Sigmoid colon (tissue), 7 donors: ENCODE measurements at places on chromosomes 2 and 18. TPM values are rescaled to one million over a fixed set of nuclear protein-coding genes. Genes with fewer than 3 reads are reported as not detected.

GKN1 gene
- not detected for total RNA-seq

DNA sequence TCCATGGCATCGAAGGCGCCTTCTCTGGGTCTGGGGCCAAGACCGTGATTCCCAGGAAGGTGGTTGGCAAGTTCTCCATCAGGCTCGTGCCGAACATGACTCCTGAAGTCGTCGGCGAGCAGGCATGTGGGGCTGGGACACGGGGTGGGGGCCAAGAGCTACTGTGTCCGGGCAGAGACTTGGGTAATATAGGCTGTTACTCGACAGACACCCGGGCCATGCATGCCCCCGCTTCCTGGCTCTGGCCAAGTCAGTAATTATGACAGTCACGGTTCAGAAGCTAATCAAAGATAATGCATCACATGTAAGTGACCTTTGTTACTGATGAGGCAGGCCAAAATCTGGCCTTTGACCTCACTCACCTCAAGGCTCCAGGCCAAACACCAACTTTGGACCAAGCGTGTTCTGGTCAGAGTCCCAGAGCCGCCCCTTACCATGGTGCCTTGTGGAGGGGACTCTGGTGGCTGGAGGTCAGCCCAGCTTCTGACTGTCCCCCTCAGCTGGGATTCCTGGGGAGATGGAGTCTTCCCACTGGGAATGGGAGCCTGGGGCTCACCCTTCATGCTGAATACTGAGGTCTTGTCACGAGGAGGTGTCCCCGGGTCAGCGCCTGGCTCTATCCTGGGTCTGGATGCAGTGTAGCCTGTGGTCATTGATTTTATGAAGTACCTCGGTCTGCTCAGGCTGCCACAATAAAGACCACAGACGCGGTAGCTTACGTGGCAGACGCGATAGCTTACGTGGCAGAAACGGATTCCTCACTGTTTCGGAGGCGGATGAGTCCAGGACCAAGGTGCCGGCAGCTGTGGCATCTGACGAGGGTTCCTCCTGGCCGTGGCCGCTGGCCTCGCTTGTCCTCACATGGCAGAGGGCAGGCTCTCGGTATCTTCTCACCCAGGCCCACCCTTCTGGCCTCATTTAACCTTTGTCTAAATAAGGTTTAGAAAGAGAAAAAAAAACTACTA, 17.7 kb upstream of the CNDP1 start:
- peaks cover 71% of the 10 kb centered on the region for H3K36me3 ChIP-seq
- H3K27me3 ChIP-seq = no peaks in the 10 kb centered on the region
- no peak overlapping the region for H3K4me3 ChIP-seq
- no peak overlapping the region for H3K27ac ChIP-seq
- DNase-seq = no peak

DNA sequence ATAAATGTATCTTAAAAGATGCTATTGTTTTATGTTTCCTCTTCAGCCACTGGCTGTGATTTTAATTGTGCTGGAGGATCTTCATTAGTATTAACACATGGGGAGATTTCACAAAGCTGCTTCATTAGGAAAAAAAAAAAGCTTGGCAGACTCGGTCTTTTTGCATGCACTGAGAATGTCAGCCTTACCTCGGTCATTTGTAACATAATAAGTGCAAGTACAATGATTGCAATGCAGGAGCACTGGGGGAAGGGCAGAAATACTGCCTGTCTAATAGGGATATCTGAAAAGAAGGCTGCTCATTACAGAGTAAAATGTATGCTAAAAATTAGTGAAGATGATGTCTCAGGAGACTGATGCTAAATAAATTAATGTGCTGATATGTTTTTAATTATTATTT, 1.3 kb upstream of the BAZ2B start:
- no peak for DNase-seq
- peaks cover 18% of the 10 kb centered on the region for H3K4me1 ChIP-seq
- H3K27me3 ChIP-seq = no peaks in the 10 kb centered on the region
- H3K36me3 ChIP-seq = no peaks in the 10 kb centered on the region

MAP3K19 gene
- total RNA-seq = not detected

DNA sequence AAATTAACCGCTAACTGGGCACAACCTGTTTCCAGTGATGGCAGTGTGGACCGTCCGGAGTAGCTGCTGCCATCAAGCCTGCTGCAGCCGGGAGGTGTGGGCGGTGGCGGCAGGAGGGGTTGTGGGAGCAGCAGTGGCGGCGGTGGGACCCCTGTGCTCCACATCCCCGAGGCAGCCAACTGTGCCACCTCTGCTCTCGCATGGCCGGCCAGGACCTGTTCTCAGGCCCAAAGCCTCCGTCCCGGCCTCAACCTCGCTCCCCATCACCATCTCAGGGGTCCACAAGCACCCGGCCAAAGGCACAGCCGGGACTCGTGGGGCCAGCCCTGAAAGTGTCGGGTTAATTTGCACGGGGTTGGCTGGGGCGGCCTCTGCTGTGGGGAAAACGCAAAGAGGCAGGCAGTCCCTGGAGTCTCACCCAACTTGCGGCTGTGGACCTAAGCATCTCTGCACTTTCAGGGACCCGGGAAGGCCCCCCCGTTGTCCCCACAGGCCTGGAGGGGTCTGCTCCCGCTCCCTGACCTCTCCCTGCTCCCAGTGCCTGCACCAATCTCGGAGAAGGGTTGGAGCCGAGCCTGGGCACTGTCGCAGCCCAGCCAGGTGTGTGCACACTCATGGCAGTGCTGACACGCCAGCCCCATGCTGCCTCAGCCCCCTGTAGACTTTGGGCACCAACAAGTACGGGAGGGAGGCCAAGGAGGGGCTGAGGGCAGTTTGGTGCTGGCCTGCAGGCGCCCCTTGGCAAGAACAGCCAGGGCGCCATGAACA, 44.4 kb upstream of the PEX13 start:
- no peaks in the 10 kb centered on the region for H3K27me3 ChIP-seq
- H3K4me3 ChIP-seq = no peak overlapping the region
- H3K27ac ChIP-seq = no peak overlapping the region
- H3K36me3 ChIP-seq = no peaks in the 10 kb centered on the region

- no peaks in the 10 kb centered on the region for H3K4me1 ChIP-seq
- peak; percentile 88 for DNase-seq
- no peaks in the 10 kb centered on the region for H3K36me3 ChIP-seq
- no peaks in the 10 kb centered on the region for H3K27me3 ChIP-seq
- H3K4me3 ChIP-seq = no peak overlapping the region
- H3K27ac ChIP-seq = no peak overlapping the region
Observed at GRCh38 chr2:101524806-101525430, 50.0 kb upstream of the RFX8 start.

DNA sequence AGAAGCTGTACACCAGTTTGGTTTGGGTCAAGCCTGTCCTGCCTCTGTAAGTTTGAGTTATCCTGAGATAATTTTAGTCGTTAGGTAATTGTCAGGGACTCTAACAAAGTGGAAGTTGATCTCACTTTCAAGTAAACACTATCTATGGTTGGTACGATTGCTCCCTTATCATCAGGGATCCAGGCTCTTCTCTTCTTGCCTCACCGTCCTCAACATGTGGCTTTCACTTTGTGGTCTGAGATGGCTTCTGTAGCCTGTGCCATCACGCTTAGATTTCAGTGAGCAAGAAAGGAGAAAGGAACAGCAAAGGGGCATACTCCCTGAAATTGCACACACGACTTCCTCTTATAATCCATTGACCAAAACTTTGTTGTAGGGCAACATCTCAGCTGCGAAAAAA, 115.6 kb downstream of the CTAGE1 start:
- no peaks in the 10 kb centered on the region for H3K27me3 ChIP-seq
- no peak overlapping the region for H3K27ac ChIP-seq
- no peak overlapping the region for H3K4me3 ChIP-seq
- no peaks in the 10 kb centered on the region for H3K36me3 ChIP-seq

GRCh38 chr2:95374921-95375471, 27.5 kb upstream of the FAHD2A start:
- H3K36me3 ChIP-seq = peaks cover 10% of the 10 kb centered on the region
- no peak overlapping the region for H3K4me3 ChIP-seq
- DNase-seq = peak; percentile 41
- no peaks in the 10 kb centered on the region for H3K27me3 ChIP-seq
- no peak overlapping the region for H3K27ac ChIP-seq
- H3K4me1 ChIP-seq = no peaks in the 10 kb centered on the region

DNA sequence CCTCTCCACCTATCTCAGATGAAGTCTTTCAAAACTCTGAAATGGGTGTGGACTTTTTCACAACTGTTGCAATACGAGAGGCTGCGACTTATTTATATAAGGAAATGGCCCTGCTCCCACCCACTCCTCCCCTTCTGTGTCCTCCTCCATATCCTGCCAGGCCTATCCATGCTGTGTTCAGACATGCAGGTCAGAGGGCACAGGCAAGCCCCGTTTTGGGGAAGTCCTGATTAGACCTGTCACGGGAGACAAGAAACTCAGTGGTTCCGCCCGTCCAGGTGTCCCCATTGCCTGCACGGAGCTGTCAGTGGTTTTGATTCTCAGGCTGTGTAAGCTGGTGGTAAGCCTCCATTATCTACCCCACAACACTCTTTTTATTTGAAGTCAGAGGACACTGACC, 99.6 kb upstream of the MGAT5 start:
- no peak overlapping the region for H3K27ac ChIP-seq
- no peak for DNase-seq
- H3K4me3 ChIP-seq = no peak overlapping the region
- no peaks in the 10 kb centered on the region for H3K36me3 ChIP-seq
- no peaks in the 10 kb centered on the region for H3K4me1 ChIP-seq
- no peaks in the 10 kb centered on the region for H3K27me3 ChIP-seq

BCL11A gene
- 17.4 TPM for total RNA-seq

DNA sequence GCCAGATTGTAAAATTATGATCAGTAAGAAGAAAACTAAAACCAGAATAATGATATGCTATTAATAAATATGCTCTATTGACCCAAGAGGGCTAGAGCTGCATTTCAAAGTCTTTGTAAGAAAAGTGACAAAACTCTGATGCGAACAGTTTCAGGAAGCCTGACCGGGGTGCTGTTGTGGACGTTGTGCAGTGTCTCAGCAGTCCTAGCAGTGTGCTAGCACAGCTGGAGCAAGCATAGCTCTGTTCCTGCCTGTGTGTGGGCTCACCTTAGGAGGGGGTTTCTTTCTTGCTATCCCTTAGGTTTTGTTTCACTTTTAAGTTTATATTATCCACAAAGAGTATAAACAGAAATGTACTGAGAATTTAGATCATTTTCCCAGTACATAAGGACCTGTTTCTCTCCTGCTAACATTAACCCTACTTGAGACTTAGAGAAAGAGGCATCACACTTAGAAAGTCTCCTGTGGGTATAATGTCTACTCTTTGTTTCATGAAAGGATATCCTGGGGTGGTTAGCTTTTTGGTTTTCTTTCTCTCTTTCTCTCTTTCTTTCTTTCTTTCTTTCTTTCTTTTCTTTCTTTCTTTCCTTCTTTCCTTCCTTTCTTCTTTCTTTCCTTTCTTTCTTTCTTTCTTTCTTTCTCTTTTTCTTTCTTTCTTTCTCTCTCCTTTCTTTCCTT, 124.5 kb downstream of the TMEM182 start:
- H3K27ac ChIP-seq = no peak overlapping the region
- no peaks in the 10 kb centered on the region for H3K27me3 ChIP-seq
- H3K4me3 ChIP-seq = no peak overlapping the region
- no peak for DNase-seq
- H3K4me1 ChIP-seq = no peaks in the 10 kb centered on the region

TMBIM1 gene
- total RNA-seq = 116 TPM

VIT gene
- 13.2 TPM for total RNA-seq

TSGA10 gene
- total RNA-seq = 3.3 TPM

KRTCAP3 gene
- total RNA-seq = 0.54 TPM

GRCh38 chr2:11988691-11989353, 242.4 kb downstream of the LPIN1 start:
- H3K36me3 ChIP-seq = no peaks in the 10 kb centered on the region
- no peak for DNase-seq
- no peak overlapping the region for H3K27ac ChIP-seq
- no peaks in the 10 kb centered on the region for H3K4me1 ChIP-seq
- no peaks in the 10 kb centered on the region for H3K27me3 ChIP-seq

- no peaks in the 10 kb centered on the region for H3K36me3 ChIP-seq
- peak overlapping the region; percentile 71 for H3K27ac ChIP-seq
- H3K4me3 ChIP-seq = no peak overlapping the region
- DNase-seq = peak; percentile 52
- no peaks in the 10 kb centered on the region for H3K27me3 ChIP-seq
- peaks cover 70% of the 10 kb centered on the region for H3K4me1 ChIP-seq
Observed at GRCh38 chr2:98454073-98454472, 9.4 kb downstream of the INPP4A start.

DNA sequence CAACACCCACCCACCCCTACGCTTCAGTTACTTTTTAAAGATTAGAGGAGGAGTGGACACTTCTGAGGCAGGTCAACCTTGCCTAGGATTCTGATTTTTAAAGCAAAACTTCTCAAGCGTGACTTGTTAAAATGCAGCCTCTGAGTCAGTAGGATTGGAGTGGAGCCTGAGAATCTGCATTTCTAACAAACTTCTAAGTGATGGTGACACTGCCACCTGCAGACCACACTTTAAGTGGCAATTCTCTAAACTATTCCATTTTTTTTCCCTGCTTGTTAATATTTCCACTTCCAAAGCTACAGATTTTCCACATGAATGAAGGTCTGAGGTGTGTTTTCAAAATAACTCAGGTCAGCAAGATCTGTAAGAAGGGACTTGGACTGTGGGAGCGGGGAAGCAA, 171.1 kb upstream of the CCDC150 start:
- H3K4me3 ChIP-seq = no peak overlapping the region
- H3K4me1 ChIP-seq = no peaks in the 10 kb centered on the region
- H3K36me3 ChIP-seq = no peaks in the 10 kb centered on the region
- H3K27me3 ChIP-seq = no peaks in the 10 kb centered on the region
- H3K27ac ChIP-seq = no peak overlapping the region
- DNase-seq = no peak

SLC39A6 gene
- total RNA-seq = 32.1 TPM

PER2 gene
- total RNA-seq = 9.6 TPM

GRCh38 chr2:85949280-85949679, 60.5 kb upstream of the ST3GAL5 start:
- H3K36me3 ChIP-seq = no peaks in the 10 kb centered on the region
- H3K4me1 ChIP-seq = no peaks in the 10 kb centered on the region

- H3K4me3 ChIP-seq = no peak overlapping the region
- H3K36me3 ChIP-seq = no peaks in the 10 kb centered on the region
- no peak for DNase-seq
- no peaks in the 10 kb centered on the region for H3K4me1 ChIP-seq
Observed at GRCh38 chr2:157439824-157440186, 4.1 kb downstream of the CYTIP start.

GRCh38 chr2:128309280-128310093, 9.2 kb downstream of the HS6ST1 start:
- H3K27ac ChIP-seq = peak overlapping the region; percentile 67
- H3K36me3 ChIP-seq = no peaks in the 10 kb centered on the region
- no peak overlapping the region for H3K4me3 ChIP-seq
- peak; percentile 94 for DNase-seq

EPB41L3 gene
- 156 TPM for total RNA-seq

- no peak overlapping the region for H3K4me3 ChIP-seq
- H3K27me3 ChIP-seq = no peaks in the 10 kb centered on the region
- no peak for DNase-seq
- no peak overlapping the region for H3K27ac ChIP-seq
Observed at GRCh38 chr2:212402316-212402715, 136.3 kb downstream of the ERBB4 start.

- H3K36me3 ChIP-seq = no peaks in the 10 kb centered on the region
- DNase-seq = no peak
- no peaks in the 10 kb centered on the region for H3K4me1 ChIP-seq
- H3K4me3 ChIP-seq = no peak overlapping the region
Observed at GRCh38 chr2:70570041-70570661, 16.5 kb upstream of the TGFA start.

C2orf81 gene
- not detected for total RNA-seq
